IMR-90 (cell line): ENCODE measurements at places on chromosomes 5 and 9. TPM values are rescaled to one million over a fixed set of nuclear protein-coding genes. Genes with fewer than 3 reads are reported as not detected.

PTCD2 gene
- total RNA-seq = 9.9 and 10.0 TPM in 2 replicates

FOXD4L4 gene
- under 0.01 TPM in 1 of 2 replicates, not detected in the other for total RNA-seq

SH3PXD2B gene
- 7.8 and 8.2 TPM in 2 replicates for total RNA-seq

REEP5 gene
- total RNA-seq = 49.3 and 70.3 TPM in 2 replicates

DAB2IP gene
- 5.6 and 6.1 TPM in 2 replicates for total RNA-seq

MZB1 gene
- total RNA-seq = not detected in 2 replicates

TEX48 gene
- total RNA-seq = not detected in 2 replicates

NCBP1 gene
- 46.4 and 58.3 TPM in 2 replicates for total RNA-seq

PCDHGB7 gene
- total RNA-seq = 5.8 and 6.3 TPM in 2 replicates

GRCh38 chr5:76590027-76590426, 33.2 kb downstream of the F2RL2 start:
- peaks cover 23% of the 10 kb centered on the region for H3K27me3 ChIP-seq
- no peaks in the 10 kb centered on the region for H3K4me1 ChIP-seq
- no peak overlapping the region for H3K27ac ChIP-seq
- H3K36me3 ChIP-seq = no peaks in the 10 kb centered on the region
- DNase-seq = no peak

DNA sequence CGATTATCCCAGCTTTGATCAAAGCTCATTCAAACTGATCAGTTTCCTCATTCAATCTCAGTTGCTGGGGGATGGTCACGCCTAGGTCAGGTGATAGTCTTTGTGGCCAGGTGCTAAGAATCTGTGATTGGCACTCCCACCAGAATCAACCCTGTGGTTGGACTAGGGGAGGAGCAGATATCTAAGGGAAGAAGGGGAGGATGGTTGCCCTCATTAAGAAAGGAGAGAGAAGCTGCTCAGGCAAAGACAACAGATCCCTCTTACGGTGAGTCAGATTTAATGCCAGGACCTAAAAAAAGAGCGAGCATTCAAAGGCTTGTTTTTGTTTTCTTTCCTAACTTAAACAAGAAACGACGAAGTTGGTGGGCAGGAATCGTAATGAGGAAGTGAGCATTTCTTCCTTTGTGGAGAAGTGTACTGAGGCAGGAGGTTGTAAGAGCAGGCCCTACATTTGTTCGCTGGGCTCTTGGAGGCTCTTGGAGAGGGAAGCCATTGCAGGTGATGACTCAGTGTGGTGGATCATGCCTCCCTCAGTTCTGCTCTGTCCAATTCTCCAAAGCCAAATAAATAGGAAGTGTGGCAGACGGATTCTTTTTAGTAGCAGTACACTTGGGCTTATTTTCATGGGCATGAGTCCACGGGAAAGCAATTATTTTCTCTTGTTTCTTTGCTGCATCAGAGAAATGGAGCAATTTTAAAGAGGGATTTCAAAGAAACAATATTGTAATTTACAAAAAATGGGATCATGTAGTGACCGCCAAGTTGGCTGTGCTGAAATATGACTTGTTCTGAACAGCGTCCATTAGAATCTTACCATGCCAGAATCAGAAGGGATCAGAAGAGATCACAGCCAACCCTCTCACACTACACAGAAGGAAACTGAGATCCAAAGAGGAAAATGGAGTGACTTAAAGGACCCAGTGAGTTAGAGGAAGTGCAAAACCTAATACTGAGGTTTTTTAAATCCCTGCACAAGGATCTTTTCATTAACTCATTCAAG, 18.7 kb upstream of the TGFBR1 start:
- H3K27me3 ChIP-seq = peaks cover 5% of the 10 kb centered on the region; the same call in 1 of the 2 replicates
- no peak overlapping the region for H3K4me3 ChIP-seq
- peaks cover 12% of the 10 kb centered on the region for H3K4me1 ChIP-seq
- no peaks in the 10 kb centered on the region for H3K36me3 ChIP-seq
- no peak overlapping the region for H3K27ac ChIP-seq

GRCh38 chr5:40572391-40572790, 107.3 kb upstream of the PTGER4 start:
- H3K36me3 ChIP-seq = no peaks in the 10 kb centered on the region
- no peaks in the 10 kb centered on the region for H3K27me3 ChIP-seq
- H3K4me3 ChIP-seq = no peak overlapping the region
- peaks cover 8% of the 10 kb centered on the region for H3K4me1 ChIP-seq
- no peak for DNase-seq

DNA sequence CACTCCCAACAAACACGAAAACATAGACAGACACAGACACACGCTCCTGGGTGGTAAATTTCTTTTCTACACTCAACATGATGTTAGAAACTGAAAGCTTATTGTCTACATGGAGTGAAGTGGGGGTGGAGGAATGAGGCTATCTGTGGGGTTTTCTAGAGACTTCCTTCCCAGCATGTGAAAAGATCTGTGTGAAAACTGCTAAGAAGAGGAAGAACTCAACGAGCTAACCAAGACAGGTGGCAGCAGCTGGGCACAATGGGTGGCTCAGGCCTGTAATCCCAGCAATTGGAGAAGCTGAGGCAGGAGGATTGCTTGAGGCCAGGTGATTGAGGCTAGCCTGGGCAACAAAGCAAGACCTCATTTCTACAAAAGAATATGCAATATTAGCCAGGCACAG, 7.6 kb downstream of the FYB1 start:
- H3K36me3 ChIP-seq = no peaks in the 10 kb centered on the region
- no peak for DNase-seq
- no peak overlapping the region for H3K4me3 ChIP-seq
- no peaks in the 10 kb centered on the region for H3K4me1 ChIP-seq

GRCh38 chr9:76662476-76663281, 101.6 kb upstream of the PCA3 start:
- H3K4me1 ChIP-seq = peaks cover 2% of the 10 kb centered on the region; the same call in 1 of the 2 replicates
- H3K27ac ChIP-seq = no peak overlapping the region
- H3K4me3 ChIP-seq = no peak overlapping the region
- DNase-seq = no peak
- no peaks in the 10 kb centered on the region for H3K36me3 ChIP-seq
- peaks cover 4% of the 10 kb centered on the region; the same call in 1 of the 2 replicates for H3K27me3 ChIP-seq

DNA sequence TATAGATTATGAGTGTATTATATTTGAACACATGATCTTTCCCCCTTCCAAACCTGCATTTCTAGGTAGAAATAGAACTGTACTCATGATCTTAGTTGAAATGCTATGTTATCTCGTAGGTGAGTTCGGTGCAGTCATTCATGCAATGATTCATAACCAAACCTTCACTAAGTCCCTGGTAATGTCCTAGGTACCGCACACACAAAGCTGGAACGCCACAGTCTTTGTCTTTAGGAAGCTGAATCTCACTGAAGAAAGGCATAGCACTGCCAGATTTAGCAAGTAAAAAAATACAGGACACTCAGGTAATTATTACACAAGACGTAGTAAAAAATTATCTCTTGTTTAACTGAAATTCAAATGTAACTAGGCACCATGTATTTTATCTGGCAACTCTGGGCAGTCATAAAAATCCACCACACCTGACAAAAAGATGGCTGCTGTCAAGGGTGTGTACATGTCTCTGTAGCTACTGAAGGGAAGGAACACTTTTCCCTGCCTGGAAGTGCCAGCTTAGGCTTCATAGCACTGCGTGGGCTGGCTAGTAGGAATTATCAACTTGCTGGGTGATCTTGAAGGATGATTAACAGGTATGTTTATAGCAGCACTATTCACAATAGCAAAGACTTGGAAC, 28.0 kb upstream of the TXN start:
- no peak overlapping the region for H3K4me3 ChIP-seq
- no peak for DNase-seq
- peaks cover 2% of the 10 kb centered on the region; the same call in 1 of the 2 replicates for H3K4me1 ChIP-seq
- H3K27ac ChIP-seq = no peak overlapping the region

DNA sequence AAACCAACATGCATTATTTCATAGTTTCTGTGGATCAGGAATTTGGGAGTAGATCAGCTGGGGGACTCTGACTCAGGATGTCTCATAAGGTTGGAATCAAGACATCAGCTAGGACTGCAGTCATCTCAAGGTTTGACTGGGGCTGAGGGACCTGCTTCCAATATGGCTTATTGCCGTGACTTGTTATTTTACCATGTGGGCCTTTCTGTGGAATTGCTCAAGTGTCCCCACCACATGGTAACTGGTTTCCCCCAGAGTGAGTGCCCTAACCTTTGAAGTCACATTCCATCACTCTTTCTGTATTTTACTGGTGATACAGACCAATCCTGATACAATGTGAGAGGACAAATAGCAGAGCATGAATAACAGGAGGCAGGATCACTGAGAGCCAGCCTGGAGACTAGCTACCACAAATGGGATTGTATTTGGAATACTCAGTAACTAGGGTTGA, 70.2 kb upstream of the ELL2 start:
- peaks cover 6% of the 10 kb centered on the region for H3K4me1 ChIP-seq
- H3K36me3 ChIP-seq = no peaks in the 10 kb centered on the region
- H3K27me3 ChIP-seq = no peaks in the 10 kb centered on the region
- no peak overlapping the region for H3K4me3 ChIP-seq
- DNase-seq = peak; percentile 89

DNA sequence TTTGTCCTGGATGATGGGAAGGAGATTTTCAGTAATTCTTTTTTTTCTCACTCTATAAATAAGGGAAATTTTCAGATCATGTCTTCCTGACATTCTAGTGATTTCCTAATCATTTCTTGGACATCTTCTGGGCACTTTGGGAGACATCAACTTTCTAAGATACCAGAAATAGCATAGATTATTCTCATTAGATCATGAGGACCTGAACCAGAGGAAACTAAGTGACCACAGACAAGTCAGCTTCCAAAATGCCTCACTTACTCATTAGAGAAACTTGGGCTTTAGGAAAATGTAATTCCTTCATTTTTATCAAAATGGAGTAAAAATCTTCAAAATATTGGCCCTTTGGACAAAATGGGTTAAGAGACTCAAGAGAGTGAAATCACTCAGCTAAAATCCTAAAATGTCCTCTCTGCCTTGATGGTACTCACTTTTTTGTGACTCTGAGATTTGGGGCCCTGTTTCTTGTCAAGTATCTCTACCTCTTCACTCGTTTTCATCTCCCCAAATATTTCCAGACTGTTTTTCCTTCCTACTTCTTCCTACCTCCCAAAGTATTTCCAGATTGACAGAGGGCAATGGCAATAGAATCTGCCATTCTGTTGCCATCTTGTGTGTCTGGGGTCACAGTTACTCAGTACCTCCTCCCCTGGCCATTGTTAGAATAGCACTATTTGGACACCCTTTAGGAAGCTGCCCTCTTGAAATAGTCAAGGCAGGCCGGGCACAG, 194.5 kb downstream of the NR3C1 start:
- H3K27me3 ChIP-seq = no peaks in the 10 kb centered on the region

GRCh38 chr5:147901599-147902039, 4.7 kb downstream of the C5orf46 start:
- H3K4me1 ChIP-seq = peaks cover 3% of the 10 kb centered on the region
- H3K27ac ChIP-seq = no peak overlapping the region
- no peaks in the 10 kb centered on the region for H3K36me3 ChIP-seq
- no peaks in the 10 kb centered on the region for H3K27me3 ChIP-seq
- H3K4me3 ChIP-seq = no peak overlapping the region

DNA sequence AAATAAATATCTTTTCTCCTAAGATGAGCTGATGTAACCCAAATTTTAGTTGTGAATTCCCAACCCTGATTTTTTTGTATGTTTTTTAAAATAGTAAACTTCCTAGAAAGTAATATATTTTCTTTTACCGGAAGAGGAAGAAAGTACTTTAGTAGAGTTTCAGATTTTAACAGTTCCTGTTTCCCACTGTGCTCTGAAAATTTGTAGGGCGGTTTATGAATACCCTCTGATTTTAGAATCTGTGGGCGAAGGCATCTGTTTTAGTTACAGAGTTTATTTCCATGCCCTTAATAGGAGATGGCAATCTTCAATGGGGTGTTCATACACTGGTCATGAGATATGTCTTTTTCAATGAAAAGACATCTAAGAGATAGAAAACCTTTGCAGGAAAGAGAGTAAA, 3.7 kb upstream of the HOMER1 start:
- H3K36me3 ChIP-seq = no peaks in the 10 kb centered on the region
- no peaks in the 10 kb centered on the region for H3K4me1 ChIP-seq
- no peaks in the 10 kb centered on the region for H3K27me3 ChIP-seq

DNA sequence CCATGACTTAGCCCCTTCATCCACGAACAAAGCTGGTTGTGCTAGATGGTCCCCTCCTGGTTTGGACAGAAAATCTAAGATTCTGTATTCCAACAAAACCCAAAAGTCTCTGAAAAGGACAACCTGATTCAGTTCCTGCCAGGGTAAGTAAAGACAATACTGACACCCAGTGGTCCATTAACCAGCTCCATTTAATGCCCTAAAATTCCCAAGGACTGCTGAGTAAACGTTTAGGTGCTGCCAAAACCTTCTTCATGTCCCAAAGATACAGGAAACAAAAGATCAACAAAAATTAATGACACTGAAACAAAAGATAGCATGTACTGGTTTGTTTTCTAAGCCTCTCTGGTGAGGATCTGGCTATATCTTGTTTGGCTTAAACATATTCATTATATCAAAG, 25.3 kb upstream of the PPP1R2B start:
- H3K27ac ChIP-seq = no peak overlapping the region
- no peaks in the 10 kb centered on the region for H3K36me3 ChIP-seq
- H3K27me3 ChIP-seq = no peaks in the 10 kb centered on the region; the same call in 1 of the 2 replicates
- peak; percentile 58 for DNase-seq
- no peak overlapping the region for H3K4me3 ChIP-seq

DNA sequence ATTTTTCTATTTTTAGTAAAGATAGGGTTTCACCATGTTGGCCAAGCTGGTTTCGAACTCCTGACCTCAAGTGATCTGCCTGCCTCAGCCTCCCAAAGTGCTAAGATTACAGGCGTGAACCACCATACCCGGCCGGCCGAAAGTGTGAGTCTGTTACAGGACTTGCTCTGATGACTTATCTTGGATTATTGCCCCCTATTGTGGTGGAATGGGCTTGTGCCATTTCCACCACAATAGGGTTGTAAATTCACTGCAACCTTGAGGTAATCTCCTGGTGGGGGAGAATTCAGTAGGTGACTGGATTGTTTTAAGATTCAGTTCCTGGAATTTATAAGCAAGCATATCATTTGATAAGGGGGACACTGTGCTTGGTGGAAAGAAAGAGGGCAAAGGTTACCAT, 15.0 kb upstream of the HMGCR start:
- H3K4me1 ChIP-seq = peaks cover 4% of the 10 kb centered on the region

GRCh38 chr9:132712753-132713152, 42.5 kb downstream of the GTF3C4 start:
- H3K36me3 ChIP-seq = no peaks in the 10 kb centered on the region
- peaks cover 15% of the 10 kb centered on the region for H3K27me3 ChIP-seq
- H3K4me3 ChIP-seq = no peak overlapping the region
- no peak for DNase-seq
- H3K27ac ChIP-seq = no peak overlapping the region
- H3K4me1 ChIP-seq = no peaks in the 10 kb centered on the region

DNA sequence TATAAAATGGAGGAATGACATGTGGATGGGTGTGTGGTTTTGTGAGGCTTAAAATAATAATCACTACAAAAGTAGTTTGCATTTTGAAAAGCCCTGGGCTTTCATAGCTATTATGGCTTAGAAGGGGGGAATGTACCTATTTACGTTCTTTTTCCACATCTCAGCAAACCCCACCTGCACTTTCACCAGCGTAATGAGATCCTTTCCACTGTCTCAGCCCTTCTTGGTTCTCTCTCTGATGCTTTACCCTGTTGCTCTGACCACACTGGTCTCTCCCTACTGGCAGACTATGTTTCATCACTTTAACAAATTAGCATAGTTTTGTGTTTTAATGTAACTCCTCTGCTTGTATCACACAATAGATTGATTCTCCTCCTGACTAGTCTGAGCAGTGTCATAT, 234.6 kb downstream of the DMRT2 start:
- H3K27me3 ChIP-seq = no peaks in the 10 kb centered on the region
- no peak overlapping the region for H3K27ac ChIP-seq
- no peaks in the 10 kb centered on the region for H3K4me1 ChIP-seq
- no peaks in the 10 kb centered on the region for H3K36me3 ChIP-seq

- no peak for DNase-seq
- no peak overlapping the region for H3K27ac ChIP-seq
- no peaks in the 10 kb centered on the region for H3K36me3 ChIP-seq
- H3K4me3 ChIP-seq = no peak overlapping the region
- no peaks in the 10 kb centered on the region for H3K4me1 ChIP-seq
Measured at GRCh38 chr5:170311511-170312300, 14.1 kb upstream of the LCP2 start.
